ENCODE measurements at places on chromosomes 1 and 21.

GRCh38 chr1:88089961-88090360 lies 594.1 kb upstream of the PKN2 start:
- DNase-seq: no peak

DNA sequence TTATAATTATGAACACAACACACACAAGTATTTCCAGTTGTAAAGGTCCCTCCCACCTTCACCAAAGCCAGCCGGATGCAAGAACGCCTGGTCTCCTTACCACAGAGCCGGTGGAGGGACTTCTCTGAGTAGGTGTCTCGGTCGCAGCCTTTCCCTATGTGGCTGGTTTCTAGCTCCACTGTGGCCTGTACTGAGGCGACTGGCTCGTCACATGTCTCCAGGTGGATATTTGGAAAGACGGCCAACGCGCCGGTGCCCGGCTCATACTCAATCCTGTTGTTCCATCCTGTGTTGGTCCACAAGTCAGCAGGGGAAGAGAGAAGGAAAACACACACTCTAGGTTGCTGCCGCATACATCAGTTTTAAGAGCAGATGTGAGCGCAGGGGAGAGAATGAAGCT lies 74.4 kb downstream of the CLSTN1 start:
- no peak for DNase-seq

- no peak for DNase-seq
Measured at GRCh38 chr21:24594082-24594481, 1013.2 kb downstream of the MRPL39 start.

- no peak for DNase-seq
Measured at GRCh38 chr1:109256971-109257681, 7.8 kb downstream of the CELSR2 start.

GRCh38 chr1:2001773-2002411 lies 1.7 kb downstream of the CFAP74 start:
- no peak for DNase-seq

- DNase-seq: no peak
Measured at GRCh38 chr1:22506130-22506692, 54.6 kb downstream of the ZBTB40 start.

All from stimulated activated CD8-positive, alpha-beta memory T cell treated with anti-CD3 and anti-CD28 coated beads, Interleukin-7, amount 100 ng/mL, for 1 hour (primary cell).